NCI-H1417 (cell line): ENCODE measurements at places on chromosomes 1 and 21.
A peak's percentile ranks its signal among the peaks of the same experiment; 100 is the strongest.

- peak; percentile 11 for DNase-seq
Observed at GRCh38 chr1:93631626-93632365, 49.8 kb downstream of the BCAR3 start.

DNA sequence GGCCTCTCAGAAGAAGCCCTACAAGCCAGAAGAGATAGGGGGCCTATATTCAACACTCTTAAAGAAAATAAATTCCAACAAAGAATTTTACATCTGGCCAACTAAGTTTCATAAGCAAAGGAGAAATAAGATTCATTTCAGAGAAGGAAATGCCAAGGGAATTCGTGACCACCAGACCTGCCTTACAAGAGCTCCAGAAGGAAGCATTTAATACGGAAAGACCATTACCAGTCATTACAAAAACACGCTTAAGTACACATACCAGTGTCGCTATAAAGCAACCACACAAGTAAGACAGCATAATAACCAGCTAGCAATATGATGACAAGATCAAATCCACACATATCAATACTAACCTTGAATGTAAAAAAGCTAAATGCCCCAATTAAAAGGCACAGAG, 704.9 kb upstream of the CHRM3 start:
- DNase-seq: no peak

DNA sequence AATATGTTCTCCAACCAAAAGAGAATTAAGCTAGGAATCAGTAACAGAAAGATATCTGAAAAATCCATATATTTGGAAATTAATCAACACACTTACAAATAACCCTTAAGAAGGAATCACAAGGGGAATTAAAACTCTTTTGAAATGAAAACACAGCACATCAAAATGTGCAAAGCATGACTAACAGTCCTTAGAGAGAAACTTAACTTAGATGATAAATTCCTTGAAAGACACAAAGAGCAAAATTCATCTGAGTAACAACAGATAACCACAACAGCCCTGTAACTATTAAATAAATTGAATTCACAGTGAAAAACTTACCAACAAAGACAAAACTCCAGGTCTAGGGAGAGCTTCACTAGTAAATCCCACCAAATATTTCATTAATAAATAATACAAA, 283.8 kb downstream of the SDCCAG8 start:
- DNase-seq: no peak

- no peak for DNase-seq
Observed at GRCh38 chr1:216306830-216307229, 116.4 kb downstream of the USH2A start.

DNA sequence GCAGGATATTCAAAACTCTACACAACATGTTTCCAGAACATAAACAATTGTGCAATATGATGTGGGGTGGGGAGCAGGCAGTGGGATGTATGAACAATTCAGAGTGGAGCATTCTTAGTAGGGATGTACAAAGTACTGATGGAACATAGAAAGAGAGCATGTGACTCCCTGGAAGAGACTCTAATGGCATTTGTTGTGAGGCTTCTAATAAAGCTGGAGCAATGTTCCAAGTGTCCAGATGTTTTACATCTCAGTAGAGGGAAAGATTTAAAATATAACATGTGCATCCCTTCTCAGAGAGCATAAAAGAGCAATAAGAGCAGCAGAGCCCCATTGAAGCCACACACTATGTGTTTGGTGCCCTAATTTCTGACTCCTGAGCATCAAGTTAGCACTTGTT, 116.5 kb downstream of the BRINP2 start:
- DNase-seq: no peak

- DNase-seq: peak; percentile 4
Observed at GRCh38 chr1:115833856-115834255, 7.1 kb downstream of the NHLH2 start.

GRCh38 chr21:26433386-26433785, 139.7 kb downstream of the CYYR1 start:
- DNase-seq: no peak

DNA sequence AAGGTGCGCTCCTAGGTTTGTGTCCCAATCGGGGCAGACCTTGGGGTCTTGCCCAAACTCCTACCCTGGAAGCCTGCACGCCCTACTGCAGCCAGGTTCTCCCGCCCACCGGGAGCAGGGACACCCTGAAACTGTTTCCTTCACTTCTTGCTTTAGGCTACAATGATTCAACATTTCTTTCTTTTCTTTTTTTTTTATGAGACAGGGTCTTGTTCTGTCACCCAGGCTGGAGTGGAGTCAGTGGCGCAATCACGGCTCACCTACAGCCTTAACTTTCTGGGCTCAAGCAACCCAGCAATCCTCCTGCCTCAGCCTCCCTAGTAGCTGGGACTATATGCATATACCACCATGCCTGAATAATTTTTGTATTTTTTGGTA, 75.8 kb downstream of the ITPKB start:
- no peak for DNase-seq

DNA sequence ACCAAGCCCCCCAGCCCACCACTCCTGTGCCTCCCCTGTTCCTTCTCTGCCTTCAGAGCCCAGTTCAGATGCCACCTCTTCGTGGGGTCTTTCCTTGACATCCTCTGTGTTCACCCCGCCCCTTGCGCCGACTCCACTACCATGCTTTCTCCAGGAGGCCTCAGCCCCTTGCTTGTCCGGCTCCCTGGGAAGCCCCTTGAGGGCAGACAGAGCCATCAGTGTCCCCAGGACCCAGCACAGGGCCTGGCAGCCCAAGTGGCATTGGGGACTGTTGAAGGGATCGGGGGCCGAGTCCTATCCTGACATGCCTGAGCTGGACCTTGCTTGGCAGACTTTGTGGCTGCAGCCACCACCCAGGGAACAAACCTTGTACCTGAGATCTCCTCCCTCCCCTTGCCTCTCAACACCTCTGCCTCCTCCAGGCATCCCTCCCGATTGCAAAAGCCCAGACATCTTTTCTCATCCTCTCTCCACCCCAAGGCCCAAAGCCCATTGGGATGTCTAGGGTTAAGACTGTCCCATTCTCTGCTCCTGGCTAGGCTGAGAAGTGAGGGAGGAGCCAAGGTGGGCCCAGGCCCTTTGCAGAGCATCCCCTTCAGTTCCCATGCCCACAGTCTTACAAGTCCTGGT, 3.4 kb downstream of the CLDN19 start:
- DNase-seq: no peak

DNA sequence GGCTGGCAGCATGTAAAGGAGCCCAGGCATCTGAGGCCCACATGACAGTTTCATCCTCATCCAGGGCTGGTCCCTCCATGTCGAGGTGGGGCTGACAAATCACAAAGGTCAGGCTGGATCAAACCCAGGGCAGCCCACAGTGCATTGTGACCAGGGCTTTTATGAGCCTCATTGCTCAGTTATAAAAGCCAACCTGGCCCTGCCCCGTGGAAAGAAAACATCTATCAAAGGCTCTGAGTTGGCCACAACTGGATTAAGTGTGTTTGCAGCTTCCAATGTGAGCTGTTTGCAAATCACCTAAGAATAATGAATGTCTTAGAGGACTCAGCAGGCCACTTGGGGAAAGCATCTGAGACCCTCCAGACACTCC, 45.4 kb downstream of the GRHL3 start:
- DNase-seq: no peak

- peak; percentile 79 for DNase-seq
Observed at GRCh38 chr1:23634840-23635651, 56.6 kb upstream of the RPL11 start.

DNA sequence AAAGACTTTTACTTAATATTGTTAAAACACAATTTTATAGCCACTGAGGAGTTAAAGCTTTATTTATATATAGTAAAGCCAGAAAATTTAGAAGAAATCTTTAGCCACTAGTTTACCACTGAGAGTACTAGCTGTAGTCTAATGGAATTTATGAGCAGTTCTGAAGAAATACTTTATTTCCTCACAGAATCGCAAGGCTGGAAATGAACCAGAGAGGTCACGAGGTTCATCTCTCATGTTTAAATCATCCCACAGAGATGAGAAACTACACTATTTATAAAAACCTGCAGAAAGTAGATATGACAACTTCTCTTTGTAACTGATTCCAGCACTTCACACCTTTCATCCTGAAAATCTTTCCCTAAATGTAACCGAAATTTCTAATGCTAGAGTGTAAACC, 26.0 kb downstream of the ADGRL4 start:
- DNase-seq: no peak
